Muscle of leg (tissue), 16 donors: ENCODE measurements at places on chromosomes 1 and 21. TPM values are rescaled to one million over a fixed set of nuclear protein-coding genes. Genes with fewer than 3 reads are reported as not detected.
A peak's percentile ranks its signal among the peaks of the same experiment; 100 is the strongest.

GRCh38 chr1:214124281-214124805 lies 136.6 kb downstream of the PROX1 start:
- H3K36me3 ChIP-seq = no peaks in the 10 kb centered on the region
- H3K27me3 ChIP-seq = no peaks in the 10 kb centered on the region
- no peak overlapping the region for H3K27ac ChIP-seq
- no peak overlapping the region for H3K4me3 ChIP-seq
- H3K4me1 ChIP-seq = peaks cover 4% of the 10 kb centered on the region

DNA sequence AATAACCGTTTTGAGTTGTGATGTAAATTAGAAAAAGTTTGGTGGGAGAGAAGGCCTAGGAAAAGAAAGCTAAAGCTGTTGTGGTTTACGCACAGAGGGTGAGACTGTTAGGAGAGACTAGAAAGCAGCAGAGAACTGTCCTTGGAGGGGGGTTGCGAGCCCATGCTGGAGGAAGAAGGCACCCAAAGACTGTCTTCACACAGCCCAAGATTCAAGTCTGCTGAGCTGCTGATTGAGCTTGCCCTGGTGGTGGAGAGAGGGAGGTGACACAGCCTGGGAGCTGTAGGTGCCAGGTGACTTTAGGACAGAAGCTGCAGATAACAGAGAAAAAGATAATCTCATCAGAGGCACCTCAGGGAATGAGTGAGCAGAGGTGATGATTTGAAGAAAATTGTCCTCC lies 18.3 kb upstream of the TLR5 start:
- no peak for DNase-seq
- H3K4me1 ChIP-seq = no peaks in the 10 kb centered on the region
- H3K27ac ChIP-seq = no peak overlapping the region
- no peaks in the 10 kb centered on the region for H3K27me3 ChIP-seq
- no peaks in the 10 kb centered on the region for H3K36me3 ChIP-seq
- no peak overlapping the region for H3K4me3 ChIP-seq

GRCh38 chr1:119003413-119004128 lies 15.4 kb upstream of the TBX15 start:
- no peaks in the 10 kb centered on the region for H3K36me3 ChIP-seq
- no peak for DNase-seq
- H3K27ac ChIP-seq = peak overlapping the region; percentile 6
- no peak overlapping the region for H3K4me3 ChIP-seq
- peaks cover 81% of the 10 kb centered on the region for H3K27me3 ChIP-seq
- peaks cover 31% of the 10 kb centered on the region for H3K4me1 ChIP-seq

GJA5 gene
- total RNA-seq = 12.9 TPM

GRCh38 chr1:206851341-206852010 lies 13.9 kb upstream of the IL20 start:
- H3K4me1 ChIP-seq = no peaks in the 10 kb centered on the region
- H3K4me3 ChIP-seq = no peak overlapping the region
- no peak overlapping the region for H3K27ac ChIP-seq
- no peak for DNase-seq
- peaks cover 2% of the 10 kb centered on the region for H3K27me3 ChIP-seq

- no peak overlapping the region for H3K4me3 ChIP-seq
- peaks cover 31% of the 10 kb centered on the region for H3K4me1 ChIP-seq
- no peak overlapping the region for H3K27ac ChIP-seq
- H3K27me3 ChIP-seq = peaks cover 2% of the 10 kb centered on the region
Measured at GRCh38 chr1:228219245-228219961, 11.6 kb downstream of the OBSCN start.

RORC gene
- 8.6 TPM for total RNA-seq

DNA sequence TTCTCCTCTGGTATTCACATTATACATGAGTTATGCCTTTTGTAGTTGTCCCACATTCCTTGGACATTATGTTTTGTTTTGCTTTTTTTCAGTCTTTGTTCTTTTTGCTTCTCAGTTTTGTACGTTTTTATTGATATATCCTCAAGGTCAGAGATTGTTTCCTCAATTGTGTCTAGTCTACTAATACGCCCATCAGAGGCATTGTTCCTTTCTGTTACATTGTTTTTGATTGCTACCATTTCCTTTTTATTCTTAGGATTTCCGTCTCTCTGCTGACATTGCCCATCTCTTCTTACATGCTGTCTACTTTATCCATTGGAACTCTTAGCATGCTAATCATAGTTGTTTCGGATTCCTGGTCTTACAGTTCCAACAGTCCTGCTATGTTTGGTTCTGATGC lies 27.8 kb upstream of the MPC2 start:
- H3K4me1 ChIP-seq = no peaks in the 10 kb centered on the region
- H3K36me3 ChIP-seq = peaks cover 5% of the 10 kb centered on the region
- no peak for DNase-seq
- H3K27me3 ChIP-seq = no peaks in the 10 kb centered on the region
- no peak overlapping the region for H3K27ac ChIP-seq
- no peak overlapping the region for H3K4me3 ChIP-seq

GSTM2 gene
- 51.4 TPM for total RNA-seq
